SJCRH30 (cell line): ENCODE measurements at places on chromosomes 2 and 18. TPM values are rescaled to one million over a fixed set of nuclear protein-coding genes. Genes with fewer than 3 reads are reported as not detected.

DNA sequence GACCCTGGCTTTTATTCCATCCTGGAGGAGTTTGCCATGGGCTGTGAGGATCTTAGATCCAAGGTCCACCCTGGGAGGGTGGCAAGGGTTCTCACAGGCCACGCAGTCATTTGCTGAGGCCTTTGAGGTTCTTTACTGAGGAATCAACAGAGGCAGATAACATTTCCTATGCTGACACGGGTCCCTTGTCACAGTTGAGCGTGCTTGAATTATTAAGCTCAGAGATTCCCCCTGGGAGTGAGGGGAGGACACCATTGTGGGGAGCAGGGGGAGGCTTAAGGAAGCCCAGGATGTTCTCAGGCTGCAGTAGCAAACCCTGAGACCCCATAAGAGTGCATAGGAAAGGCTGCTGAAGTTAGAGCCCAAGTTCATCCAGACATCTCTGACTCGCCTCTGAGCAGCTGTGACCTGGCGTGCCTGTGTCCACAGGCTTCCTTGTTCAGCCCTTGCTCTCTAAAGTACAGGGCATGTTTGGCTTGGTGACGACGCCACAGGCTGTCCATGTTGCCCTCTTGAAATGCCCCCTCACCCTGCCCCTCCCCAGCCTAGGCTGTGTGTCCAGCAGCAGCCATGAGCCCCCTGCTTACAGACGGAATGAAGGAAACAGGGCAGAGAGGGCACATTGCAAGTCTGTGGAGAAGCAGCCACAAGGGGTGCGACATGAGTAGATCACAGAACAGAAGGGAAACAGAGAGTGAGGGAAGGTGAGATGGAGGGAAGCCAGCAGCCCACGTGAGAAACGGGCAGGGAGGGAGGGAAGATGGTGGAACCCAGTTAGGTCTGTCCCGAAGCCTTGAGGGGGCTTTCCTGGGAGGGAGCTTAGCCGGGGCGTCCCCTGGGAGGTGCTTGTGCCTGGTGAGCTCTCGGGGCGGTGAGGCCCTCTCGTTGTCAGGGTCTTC is 34.0 kb downstream of the NAPG start:
- DNase-seq: no peak
- H3K4me3 ChIP-seq: no peak overlapping the region
- H3K36me3 ChIP-seq: no peaks in the 10 kb centered on the region; the same call in 1 of the 2 replicates
- no peak overlapping the region for H3K27ac ChIP-seq
- no peaks in the 10 kb centered on the region for H3K4me1 ChIP-seq

GRCh38 chr18:36527740-36528455 is 230.4 kb downstream of the FHOD3 start:
- DNase-seq: no peak
- H3K4me1 ChIP-seq: no peaks in the 10 kb centered on the region
- no peaks in the 10 kb centered on the region for H3K27me3 ChIP-seq
- no peak overlapping the region for H3K27ac ChIP-seq

GRCh38 chr2:239025951-239026461 is 178.1 kb downstream of the TWIST2 start:
- no peak for DNase-seq
- H3K27me3 ChIP-seq: peaks cover 13% of the 10 kb centered on the region; the same call in 1 of the 2 replicates
- H3K27ac ChIP-seq: no peak overlapping the region
- no peaks in the 10 kb centered on the region for H3K4me1 ChIP-seq
- H3K4me3 ChIP-seq: no peak overlapping the region
- no peaks in the 10 kb centered on the region for H3K36me3 ChIP-seq

- DNase-seq: no peak
- no peaks in the 10 kb centered on the region for H3K27me3 ChIP-seq
- no peaks in the 10 kb centered on the region for H3K4me1 ChIP-seq
- no peaks in the 10 kb centered on the region for H3K36me3 ChIP-seq
- no peak overlapping the region for H3K27ac ChIP-seq
- no peak overlapping the region for H3K4me3 ChIP-seq
Observed at GRCh38 chr18:6891788-6892187, 162.3 kb downstream of the ARHGAP28 start.

DNA sequence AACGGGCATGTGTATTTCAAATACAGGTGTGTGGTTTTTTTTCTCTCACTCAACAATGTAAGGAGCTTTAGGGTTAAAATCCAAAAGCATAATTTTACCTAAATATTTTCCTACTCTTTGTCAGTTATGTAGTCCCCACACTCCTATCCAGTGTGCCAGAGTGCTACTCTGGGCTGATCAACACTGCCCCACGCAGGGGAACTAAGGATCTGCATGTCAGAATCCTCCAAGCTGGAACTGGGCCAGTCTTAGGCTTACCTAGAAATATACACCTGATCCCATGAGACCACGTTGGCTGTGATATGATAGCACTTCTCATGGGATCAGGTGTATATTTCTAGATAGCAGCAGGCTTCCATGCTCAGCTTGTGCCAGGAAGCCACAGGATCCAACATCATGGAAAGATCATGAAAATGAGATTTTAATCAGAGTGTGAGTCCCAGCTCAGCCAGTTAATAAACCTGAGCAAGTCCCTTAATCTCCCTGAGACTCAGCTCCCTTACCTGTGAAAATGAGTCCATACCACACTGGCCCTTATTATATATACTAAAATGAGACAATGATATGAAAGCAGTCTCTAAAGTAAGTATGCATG is 29.7 kb downstream of the CCDC141 start:
- no peaks in the 10 kb centered on the region for H3K36me3 ChIP-seq
- DNase-seq: peak; percentile 73
- H3K4me1 ChIP-seq: peaks cover 11% of the 10 kb centered on the region; the same call in 1 of the 2 replicates
- no peak overlapping the region for H3K27ac ChIP-seq

- DNase-seq: no peak
- H3K4me1 ChIP-seq: peaks cover 5% of the 10 kb centered on the region; the same call in 1 of the 2 replicates
- no peak overlapping the region for H3K4me3 ChIP-seq
- H3K27me3 ChIP-seq: no peaks in the 10 kb centered on the region
- no peaks in the 10 kb centered on the region for H3K36me3 ChIP-seq
Observed at GRCh38 chr2:33650171-33650570, 51.1 kb upstream of the FAM98A start.

- no peaks in the 10 kb centered on the region for H3K36me3 ChIP-seq
- peaks cover 11% of the 10 kb centered on the region; the same call in 1 of the 2 replicates for H3K4me1 ChIP-seq
- no peak overlapping the region for H3K27ac ChIP-seq
- H3K4me3 ChIP-seq: no peak overlapping the region
- DNase-seq: peak; percentile 87
Observed at GRCh38 chr2:43609290-43609918, 13.6 kb upstream of the THADA start.

- peak overlapping the region; percentile 74 for H3K4me3 ChIP-seq
- H3K4me1 ChIP-seq: no peaks in the 10 kb centered on the region
- H3K27me3 ChIP-seq: no peaks in the 10 kb centered on the region
- DNase-seq: peak; percentile 73
- no peaks in the 10 kb centered on the region for H3K36me3 ChIP-seq
Observed at GRCh38 chr2:66433945-66434678, 813 bp upstream of the MEIS1 start.

GRCh38 chr2:188978291-188979081 is 4.3 kb downstream of the COL3A1 start:
- no peaks in the 10 kb centered on the region for H3K27me3 ChIP-seq
- H3K4me3 ChIP-seq: peak overlapping the region; percentile 21
- H3K27ac ChIP-seq: peak overlapping the region; percentile 44
- H3K36me3 ChIP-seq: no peaks in the 10 kb centered on the region

GRCh38 chr18:25669741-25670140 is 317.8 kb upstream of the ZNF521 start:
- no peaks in the 10 kb centered on the region for H3K36me3 ChIP-seq
- no peak overlapping the region for H3K27ac ChIP-seq
- H3K4me1 ChIP-seq: no peaks in the 10 kb centered on the region
- H3K27me3 ChIP-seq: no peaks in the 10 kb centered on the region
- H3K4me3 ChIP-seq: no peak overlapping the region
- DNase-seq: peak; percentile 6

- H3K27ac ChIP-seq: no peak overlapping the region
- peaks cover 29% of the 10 kb centered on the region for H3K4me1 ChIP-seq
- DNase-seq: no peak
- no peak overlapping the region for H3K4me3 ChIP-seq
Observed at GRCh38 chr2:160375037-160375436, 118.6 kb downstream of the RBMS1 start.

- no peak for DNase-seq
- no peaks in the 10 kb centered on the region for H3K36me3 ChIP-seq
- no peaks in the 10 kb centered on the region for H3K27me3 ChIP-seq
- H3K4me1 ChIP-seq: no peaks in the 10 kb centered on the region
- no peak overlapping the region for H3K4me3 ChIP-seq
Observed at GRCh38 chr18:37564711-37565100, 892 bp downstream of the CELF4 start.

GRCh38 chr2:96316999-96317398 is 8.1 kb upstream of the ITPRIPL1 start:
- no peak for DNase-seq
- no peaks in the 10 kb centered on the region for H3K36me3 ChIP-seq
- no peak overlapping the region for H3K4me3 ChIP-seq
- H3K27me3 ChIP-seq: no peaks in the 10 kb centered on the region
- no peak overlapping the region for H3K27ac ChIP-seq
- peaks cover 19% of the 10 kb centered on the region for H3K4me1 ChIP-seq

DNA sequence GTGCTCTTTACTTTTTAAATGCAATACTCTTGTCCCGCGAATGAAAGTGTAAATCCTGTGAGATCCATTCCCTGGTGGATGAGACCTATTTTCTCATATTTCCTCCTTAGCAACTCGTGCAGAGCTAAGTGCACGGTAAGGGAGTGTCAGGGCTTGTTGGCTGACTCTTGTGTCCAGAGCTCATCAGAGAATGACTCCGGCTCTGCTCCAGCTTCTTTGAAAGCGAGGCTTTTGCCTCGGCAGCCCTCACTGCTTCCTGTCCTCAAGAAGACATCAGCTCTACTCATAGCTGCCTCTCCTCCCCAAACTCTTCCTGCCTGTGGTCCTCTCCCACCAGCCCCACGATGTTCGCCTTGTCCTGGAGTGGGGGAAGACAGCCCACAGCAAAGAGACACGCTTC is 70.7 kb downstream of the LIPG start:
- H3K27me3 ChIP-seq: no peaks in the 10 kb centered on the region
- H3K4me1 ChIP-seq: no peaks in the 10 kb centered on the region
- H3K36me3 ChIP-seq: no peaks in the 10 kb centered on the region
- no peak for DNase-seq

The TCF23 gene
- total RNA-seq: not detected in 2 replicates

The KANSL3 gene
- total RNA-seq: 46.1 and 50.9 TPM in 2 replicates

The ALKAL2 gene
- total RNA-seq: 0.43 and 0.65 TPM in 2 replicates

The FNDC4 gene
- total RNA-seq: 0.91 and 1.3 TPM in 2 replicates

The ELOA2 gene
- total RNA-seq: 0.06 TPM in 1 of 2 replicates, not detected in the other
